ENCODE measurements at places on chromosomes 1 and 21. TPM values are rescaled to one million over a fixed set of nuclear protein-coding genes. Genes with fewer than 3 reads are reported as not detected.

DNA sequence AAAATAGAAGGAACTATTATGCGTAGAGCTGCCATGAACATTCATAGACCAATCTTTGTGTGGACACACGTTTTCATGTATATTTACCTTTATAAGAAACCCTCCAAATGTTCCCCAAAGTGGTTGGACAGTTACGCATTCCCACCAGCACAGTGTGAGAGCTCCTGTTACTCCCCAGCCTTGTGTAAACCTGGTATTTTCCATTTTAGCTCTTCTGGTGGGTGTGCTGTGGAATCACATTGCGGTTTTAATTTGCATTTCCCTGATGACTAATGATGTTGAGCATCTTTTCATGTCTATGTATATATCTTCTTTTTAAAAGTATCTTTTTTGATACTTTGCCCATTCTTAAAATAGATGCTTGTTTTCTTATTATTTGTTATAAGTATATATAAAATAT lies 3.2 kb upstream of the UBASH3A start:
- DNase-seq, result no peak

DNA sequence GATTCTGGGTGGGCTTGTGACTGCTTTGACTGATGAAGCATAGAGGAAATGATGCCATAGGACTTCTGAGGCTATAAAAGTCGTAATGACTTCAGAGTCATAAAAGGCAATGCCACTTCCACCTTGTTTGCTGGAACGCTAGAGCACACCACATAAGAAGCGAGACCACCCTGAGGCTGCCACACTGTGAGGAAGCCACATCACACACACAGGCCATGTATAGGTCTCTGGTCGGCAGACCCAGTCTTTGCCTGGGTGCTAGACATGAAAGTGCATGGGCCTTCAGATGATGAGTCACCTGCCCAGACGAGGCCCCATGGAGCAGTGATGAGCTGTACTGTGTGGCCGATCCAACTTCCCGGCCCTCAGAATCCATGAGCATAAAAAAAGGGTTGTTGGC lies 14.2 kb upstream of the KANK4 start:
- DNase-seq, result no peak

GRCh38 chr21:46028573-46029091 lies 47.1 kb downstream of the COL6A1 start:
- DNase-seq, result no peak

GRCh38 chr1:147897029-147897752 lies 5.4 kb upstream of the GJA8 start:
- DNase-seq, result no peak

GRCh38 chr1:215599418-215600074 lies 32.4 kb downstream of the KCTD3 start:
- DNase-seq, result no peak

The CD34 gene
- 45.5 TPM for total RNA-seq

The SPRR2E gene
- not detected for total RNA-seq

The LRRC8B gene
- 9.6 TPM for total RNA-seq
